ENCODE measurements at places on chromosomes 1 and 21. TPM values are rescaled to one million over a fixed set of nuclear protein-coding genes. Genes with fewer than 3 reads are reported as not detected.

Gene SH2D5
- not detected for polyA plus RNA-seq

Gene IL22RA1
- not detected for polyA plus RNA-seq

Gene CHRNB2
- polyA plus RNA-seq = not detected

Gene GIPC2
- polyA plus RNA-seq = 0.05 TPM

Gene CTTNBP2NL
- 0.46 TPM for polyA plus RNA-seq

Gene OR10Z1
- not detected for polyA plus RNA-seq

Gene DDR2
- not detected for polyA plus RNA-seq

Gene CATSPERE
- 0.61 TPM for polyA plus RNA-seq

Gene PITHD1
- 80.6 TPM for polyA plus RNA-seq

Gene CD5L
- not detected for polyA plus RNA-seq

Gene COPA
- polyA plus RNA-seq = 120 TPM

Gene TPTE
- not detected for polyA plus RNA-seq

Gene CAMK2N1
- polyA plus RNA-seq = 0.23 TPM

Gene CNST
- 32.0 TPM for polyA plus RNA-seq

Gene RNF186
- polyA plus RNA-seq = not detected

Gene ETV3L
- polyA plus RNA-seq = not detected

Gene MPZ
- not detected for polyA plus RNA-seq

Gene DNAH14
- polyA plus RNA-seq = 0.01 TPM

Gene ZBTB8A
- polyA plus RNA-seq = not detected

Gene PRAMEF17
- not detected for polyA plus RNA-seq

Gene WNT9A
- not detected for polyA plus RNA-seq

Gene RGS8
- not detected for polyA plus RNA-seq

Gene NKAIN1
- not detected for polyA plus RNA-seq

Gene TGFB2
- not detected for polyA plus RNA-seq

Gene RIMS3
- polyA plus RNA-seq = 1.0 TPM

Gene RXFP4
- not detected for polyA plus RNA-seq

Gene FAM167B
- polyA plus RNA-seq = not detected

Gene SHISAL2A
- polyA plus RNA-seq = 7.1 TPM

Gene AMY1B
- polyA plus RNA-seq = not detected

Gene RGS13
- polyA plus RNA-seq = not detected

All from naive thymus-derived CD8-positive, alpha-beta T cell (primary cell).